ENCODE measurements at places on chromosomes 16 and 17. TPM values are rescaled to one million over a fixed set of nuclear protein-coding genes. Genes with fewer than 3 reads are reported as not detected.

DNA sequence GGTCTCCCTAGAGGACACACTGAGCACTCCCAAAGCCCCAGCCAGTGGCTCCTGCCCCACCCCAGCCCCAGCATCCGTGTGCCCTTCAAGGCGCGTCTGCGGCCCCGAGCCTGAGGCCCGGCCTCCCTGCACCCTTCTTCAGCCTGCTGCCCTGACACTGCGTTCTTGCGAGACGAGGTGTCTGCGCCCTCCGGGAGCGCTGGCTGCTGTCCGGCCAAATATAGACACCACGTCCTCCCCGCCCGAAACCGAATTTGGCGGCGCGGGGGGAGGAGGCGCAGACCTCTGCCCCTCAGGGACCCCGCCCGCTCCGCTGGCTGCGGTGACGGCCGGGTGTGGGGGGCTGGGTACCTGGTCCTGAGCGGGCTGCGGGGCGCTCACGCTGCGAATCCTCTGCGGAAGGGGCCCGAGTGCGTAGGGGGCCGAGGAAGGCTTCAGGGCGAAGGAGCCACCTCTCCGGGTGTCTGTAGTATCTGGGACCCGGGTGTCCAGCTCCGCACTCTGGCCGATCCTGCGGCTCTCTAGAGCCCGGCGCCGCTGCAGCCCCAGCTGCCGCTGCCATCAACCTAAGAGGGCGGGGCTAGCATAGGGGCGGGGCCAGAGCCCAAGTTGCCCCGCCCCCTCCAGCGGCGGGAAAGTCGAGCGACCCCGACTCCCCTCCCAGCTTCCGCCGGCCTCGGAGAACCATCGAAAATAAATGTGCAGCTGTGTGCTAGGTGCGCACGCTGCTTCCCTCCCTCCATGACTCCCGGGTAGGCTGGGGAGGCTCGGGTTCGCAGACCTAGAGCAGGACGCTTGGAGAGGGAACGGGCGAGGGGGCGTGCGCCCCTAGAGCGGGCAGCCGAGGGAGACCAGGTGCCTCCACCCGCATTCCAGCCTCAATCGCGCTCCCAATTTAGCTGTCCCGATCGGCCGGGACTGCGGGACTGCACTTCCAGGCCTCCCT, at the start of gene CORO6:
CORO6 (minus strand) TSS at position 576 of the 946 bp plus-strand sequence. CDS start 1,491 bp downstream, outside the sequence.
- no peak within 1 kb of the TSS for H3K27ac ChIP-seq
- no peaks in the 10 kb centered on the region for H3K36me3 ChIP-seq
- H3K4me3 ChIP-seq: peak within 1 kb of the TSS; percentile 71
- DNase-seq: peak; percentile 50
- H3K27me3 ChIP-seq: no peaks in the 10 kb centered on the region

DNA sequence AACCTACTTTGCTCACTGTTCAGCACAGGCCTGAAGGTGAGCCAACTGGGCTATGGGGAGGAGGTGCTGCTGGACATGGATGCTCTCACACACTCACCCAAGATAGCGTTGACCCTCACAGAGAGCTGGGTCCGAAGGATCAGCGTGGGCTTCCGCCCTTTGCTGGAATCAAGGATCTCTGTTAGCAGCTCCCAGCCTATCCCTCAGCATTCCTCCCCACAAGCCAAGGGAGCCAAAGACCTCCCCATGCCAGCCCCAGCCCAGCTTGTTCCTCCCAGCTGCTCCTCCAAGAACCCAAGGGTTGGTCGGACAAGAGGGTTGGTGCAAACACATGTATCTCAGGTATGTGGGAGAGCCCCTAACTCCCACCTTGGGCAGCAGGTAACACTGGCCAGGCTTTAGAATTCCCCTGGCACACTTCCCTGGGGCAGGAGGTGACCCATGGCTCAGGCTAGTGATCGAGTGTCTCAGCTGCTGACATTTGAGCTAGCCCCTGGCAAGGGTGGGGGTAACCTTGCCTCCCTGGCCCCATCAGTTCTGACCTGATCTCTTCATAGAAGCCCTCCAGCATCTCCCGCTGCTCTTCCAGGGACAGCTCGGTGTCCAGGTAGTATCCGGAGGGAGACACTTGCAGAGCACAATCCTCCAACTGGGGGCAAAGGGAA, 8.3 kb downstream of the FHOD1 start:
- peaks cover 11% of the 10 kb centered on the region for H3K36me3 ChIP-seq
- H3K4me3 ChIP-seq: no peak overlapping the region
- DNase-seq: no peak
- H3K27me3 ChIP-seq: no peaks in the 10 kb centered on the region
- no peak overlapping the region for H3K27ac ChIP-seq

DNA sequence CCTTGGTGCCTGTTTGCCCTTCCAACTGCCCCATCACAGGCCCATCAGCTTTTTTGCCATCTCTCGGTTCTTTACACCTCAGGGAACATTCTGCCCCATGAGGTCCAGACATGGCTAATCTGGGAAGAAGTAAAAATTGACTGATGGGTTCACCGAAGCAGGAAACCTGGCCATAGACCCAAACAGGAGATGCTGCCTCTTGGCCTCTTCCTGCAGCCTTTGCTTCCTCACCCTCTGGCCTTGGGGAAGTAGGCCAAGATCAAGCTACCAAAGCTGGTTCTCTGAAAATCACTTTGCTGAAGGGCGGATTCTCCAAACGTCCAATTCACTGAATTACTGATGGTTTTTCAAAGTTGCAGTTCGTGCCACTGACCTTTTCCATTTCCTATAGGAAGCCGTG, 56.1 kb downstream of the ARSG start:
- H3K4me1 ChIP-seq: no peaks in the 10 kb centered on the region
- H3K4me3 ChIP-seq: no peak overlapping the region
- H3K27me3 ChIP-seq: no peaks in the 10 kb centered on the region
- no peaks in the 10 kb centered on the region for H3K36me3 ChIP-seq

GRCh38 chr17:17824119-17824782, 12.5 kb downstream of the SREBF1 start:
- H3K4me1 ChIP-seq: peaks cover 34% of the 10 kb centered on the region
- peak overlapping the region; percentile 17 for H3K4me3 ChIP-seq
- DNase-seq: no peak
- peak overlapping the region; percentile 53 for H3K27ac ChIP-seq
- H3K27me3 ChIP-seq: no peaks in the 10 kb centered on the region
- no peaks in the 10 kb centered on the region for H3K36me3 ChIP-seq

The MNT gene
- total RNA-seq: 21.6 TPM

- no peaks in the 10 kb centered on the region for H3K27me3 ChIP-seq
- H3K4me3 ChIP-seq: no peak overlapping the region
- H3K36me3 ChIP-seq: peaks cover 5% of the 10 kb centered on the region
- no peak overlapping the region for H3K27ac ChIP-seq
- peaks cover 36% of the 10 kb centered on the region for H3K4me1 ChIP-seq
Measured at GRCh38 chr17:7560172-7561027, 1.3 kb upstream of the SENP3 start.

DNA sequence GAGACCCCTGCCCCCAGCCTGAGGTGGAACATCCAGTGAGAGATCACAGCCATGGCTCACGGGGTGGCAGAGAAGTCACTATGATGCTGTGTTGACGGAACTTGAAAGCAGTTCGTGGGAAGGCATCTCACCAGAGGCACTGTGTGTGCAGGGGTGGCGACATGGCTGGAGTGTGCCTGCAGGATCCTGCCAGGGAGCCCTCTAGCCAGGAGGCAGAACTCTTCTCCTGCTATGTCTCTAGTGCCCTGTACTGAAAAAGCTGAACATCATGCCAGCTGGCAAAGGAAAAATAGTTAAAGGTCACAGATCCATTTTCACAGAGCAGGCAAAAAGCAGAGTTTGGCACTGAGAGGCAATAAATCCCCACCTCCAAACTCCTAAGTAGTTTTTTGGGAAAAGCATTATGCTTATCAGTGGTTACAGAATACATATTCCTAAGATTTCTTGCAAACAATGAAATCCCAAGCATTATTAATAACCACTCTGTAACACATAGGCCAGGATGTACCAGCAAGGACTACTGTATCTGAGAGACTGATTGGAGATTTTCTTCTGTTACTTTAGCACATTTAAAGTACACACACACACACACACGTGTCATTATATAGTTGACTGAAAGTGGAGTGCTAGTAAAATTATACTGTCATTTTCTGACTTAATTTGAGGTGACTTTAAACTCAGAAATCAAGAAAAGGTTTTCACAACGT, 36.8 kb downstream of the TNRC6C start:
- no peak overlapping the region for H3K4me3 ChIP-seq
- no peak overlapping the region for H3K27ac ChIP-seq
- H3K27me3 ChIP-seq: no peaks in the 10 kb centered on the region
- H3K4me1 ChIP-seq: peaks cover 14% of the 10 kb centered on the region

DNA sequence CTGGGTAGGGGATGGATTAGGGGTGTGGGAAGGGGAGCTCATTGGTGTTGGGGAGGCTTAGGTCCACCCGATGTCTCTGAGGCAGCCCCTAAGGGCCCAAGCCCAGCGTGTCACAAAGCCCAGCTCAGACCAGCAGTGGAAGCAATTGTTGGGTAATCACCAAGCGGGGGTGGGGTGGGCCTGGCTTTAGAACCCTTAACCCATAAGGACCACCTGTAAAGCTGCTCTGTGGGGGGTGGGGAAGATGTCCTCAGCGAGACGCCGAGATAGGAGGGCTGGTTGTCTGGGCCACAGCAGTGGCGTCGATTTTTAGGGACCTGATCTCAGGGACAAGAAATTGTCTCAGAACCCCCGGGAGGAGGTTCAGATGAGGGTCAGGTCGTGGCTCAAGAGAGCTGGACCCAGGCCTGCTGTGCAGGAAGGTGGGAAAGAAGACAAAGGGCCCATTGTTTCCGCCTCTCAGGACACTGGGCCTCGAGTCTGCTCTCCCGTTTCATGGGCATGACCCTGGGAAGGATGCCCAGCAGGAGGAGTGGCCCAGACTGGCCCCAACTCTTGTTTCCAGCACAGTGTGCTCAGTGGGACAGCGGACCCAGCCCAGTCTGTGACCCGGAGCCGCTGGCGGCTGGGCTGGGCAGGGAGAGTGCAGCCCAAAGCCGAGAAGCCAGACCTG, 15.9 kb downstream of the ST6GALNAC2 start:
- H3K36me3 ChIP-seq: peaks cover 5% of the 10 kb centered on the region
- H3K27me3 ChIP-seq: no peaks in the 10 kb centered on the region
- H3K4me1 ChIP-seq: no peaks in the 10 kb centered on the region
- H3K4me3 ChIP-seq: no peak overlapping the region
- no peak for DNase-seq

- H3K27ac ChIP-seq: no peak overlapping the region
- no peak overlapping the region for H3K4me3 ChIP-seq
- H3K4me1 ChIP-seq: no peaks in the 10 kb centered on the region
- H3K27me3 ChIP-seq: no peaks in the 10 kb centered on the region
Measured at GRCh38 chr17:45973946-45974859, 24.8 kb upstream of the STH start.

- H3K4me1 ChIP-seq: peaks cover 15% of the 10 kb centered on the region
- no peak overlapping the region for H3K4me3 ChIP-seq
- H3K36me3 ChIP-seq: no peaks in the 10 kb centered on the region
- no peak for DNase-seq
Measured at GRCh38 chr17:82527898-82528297, 8.4 kb downstream of the FOXK2 start.

The OR2C1 gene
- not detected for total RNA-seq

GRCh38 chr16:23650674-23651416, 9.6 kb downstream of the DCTN5 start:
- no peaks in the 10 kb centered on the region for H3K27me3 ChIP-seq
- no peak overlapping the region for H3K4me3 ChIP-seq
- peak; percentile 27 for DNase-seq
- H3K27ac ChIP-seq: no peak overlapping the region

The HOXB8 gene
- total RNA-seq: 1.7 TPM

DNA sequence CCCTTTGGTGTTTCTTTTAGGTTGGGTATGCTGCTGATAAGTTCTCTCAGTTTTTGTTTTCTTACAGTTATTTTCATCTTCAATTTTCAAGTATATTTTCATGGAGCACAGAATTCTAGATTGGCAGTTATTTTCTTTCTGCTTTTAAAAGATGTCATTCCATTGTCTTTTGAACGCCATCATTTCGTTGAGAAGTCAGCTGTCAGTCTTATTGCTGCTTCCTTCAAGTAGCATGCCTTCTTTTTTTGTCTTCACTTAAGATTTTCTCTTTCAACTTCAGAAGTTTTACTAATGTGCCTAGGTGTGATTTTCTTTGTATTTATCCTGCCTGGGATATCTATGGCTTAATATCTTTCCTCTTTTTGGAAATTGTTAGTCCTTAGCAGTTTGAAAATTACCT, 262.2 kb upstream of the PMFBP1 start:
- H3K27me3 ChIP-seq: no peaks in the 10 kb centered on the region
- no peak overlapping the region for H3K4me3 ChIP-seq
- peak; percentile 29 for DNase-seq
- no peaks in the 10 kb centered on the region for H3K4me1 ChIP-seq
- H3K36me3 ChIP-seq: no peaks in the 10 kb centered on the region

DNA sequence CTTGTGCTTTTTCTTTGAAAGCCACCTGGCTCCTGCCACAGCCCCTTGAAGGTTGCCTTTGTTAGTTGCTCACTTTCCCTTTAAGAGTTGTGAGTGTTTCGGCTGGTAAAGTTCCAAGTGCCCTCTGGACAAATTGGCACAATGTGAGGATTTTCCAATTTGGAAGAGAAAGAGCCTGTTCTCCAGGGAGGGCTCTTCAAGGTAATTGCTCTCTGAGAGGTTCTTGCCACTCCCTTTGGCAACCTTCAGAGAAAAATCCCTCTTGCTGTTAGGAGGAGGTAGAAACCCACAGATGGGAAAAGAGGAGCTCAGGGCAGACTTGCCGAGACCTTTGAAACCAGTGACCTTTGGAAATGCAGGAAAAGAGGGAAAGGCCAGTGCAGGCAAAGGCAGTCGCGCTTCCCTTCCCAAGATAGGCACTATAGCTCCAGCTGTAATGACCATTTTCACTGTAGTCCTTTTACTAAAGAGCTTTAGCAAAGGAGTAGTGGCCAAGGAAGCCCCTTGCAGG, 49.0 kb upstream of the AKAP1 start:
- H3K27ac ChIP-seq: no peak overlapping the region
- H3K27me3 ChIP-seq: peaks cover 4% of the 10 kb centered on the region
- H3K36me3 ChIP-seq: no peaks in the 10 kb centered on the region
- H3K4me1 ChIP-seq: no peaks in the 10 kb centered on the region

- H3K27me3 ChIP-seq: no peaks in the 10 kb centered on the region
- no peak overlapping the region for H3K27ac ChIP-seq
Measured at GRCh38 chr17:61805399-61805798, 57.9 kb downstream of the BRIP1 start.

GRCh38 chr17:49739641-49740271, 24.2 kb downstream of the FAM117A start:
- H3K27ac ChIP-seq: no peak overlapping the region
- no peaks in the 10 kb centered on the region for H3K4me1 ChIP-seq
- H3K4me3 ChIP-seq: no peak overlapping the region
- no peaks in the 10 kb centered on the region for H3K27me3 ChIP-seq
- no peaks in the 10 kb centered on the region for H3K36me3 ChIP-seq

DNA sequence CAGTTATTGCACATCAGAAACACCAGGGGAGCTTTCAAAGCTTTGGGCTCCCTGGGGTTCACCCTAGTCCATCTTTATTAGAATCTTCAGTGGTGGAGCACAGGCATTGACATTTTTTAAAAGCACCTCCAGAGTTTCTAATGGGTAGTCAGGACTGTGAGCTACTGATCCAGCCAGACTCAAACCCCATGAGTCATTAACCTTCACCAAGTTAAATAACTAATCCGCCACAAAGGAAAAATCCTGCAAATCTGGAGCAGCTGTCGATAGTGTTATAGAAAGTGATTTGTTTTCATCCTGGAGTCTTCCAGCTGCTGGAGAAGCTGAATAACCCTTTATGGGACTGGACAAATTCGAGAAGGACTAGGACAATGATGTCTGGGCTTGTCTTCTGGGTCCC, 93.2 kb upstream of the PIRT start:
- H3K4me3 ChIP-seq: no peak overlapping the region
- no peaks in the 10 kb centered on the region for H3K36me3 ChIP-seq
- H3K27me3 ChIP-seq: no peaks in the 10 kb centered on the region
- no peak overlapping the region for H3K27ac ChIP-seq
- no peaks in the 10 kb centered on the region for H3K4me1 ChIP-seq

GRCh38 chr16:56414366-56414765, 11.0 kb downstream of the AMFR start:
- no peaks in the 10 kb centered on the region for H3K4me1 ChIP-seq
- DNase-seq: no peak
- H3K36me3 ChIP-seq: peaks cover 2% of the 10 kb centered on the region
- no peak overlapping the region for H3K27ac ChIP-seq
- H3K4me3 ChIP-seq: no peak overlapping the region

Measured in endothelial cell of umbilical vein (primary cell).